ENCODE measurements at places on chromosomes 12 and 14.

DNA sequence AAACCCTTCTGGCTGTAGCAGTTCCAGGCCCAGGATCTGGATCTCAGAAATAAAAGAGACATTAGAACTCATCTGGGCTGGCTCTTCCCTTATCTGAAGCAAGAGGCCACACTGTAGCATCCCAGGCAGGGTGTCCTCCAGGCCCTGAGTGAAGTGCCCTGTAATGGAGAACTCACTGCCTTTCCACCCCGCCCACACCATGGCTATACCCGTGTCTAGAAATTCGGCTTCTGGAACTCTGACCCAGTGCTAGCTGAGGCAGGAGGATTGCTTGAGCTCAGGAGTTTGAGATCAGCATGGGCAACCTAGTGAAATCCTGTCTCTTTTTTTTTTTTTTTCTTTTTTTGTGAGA is 23.5 kb upstream of the PLEKHG3 start:
- DNase-seq = no peak

DNA sequence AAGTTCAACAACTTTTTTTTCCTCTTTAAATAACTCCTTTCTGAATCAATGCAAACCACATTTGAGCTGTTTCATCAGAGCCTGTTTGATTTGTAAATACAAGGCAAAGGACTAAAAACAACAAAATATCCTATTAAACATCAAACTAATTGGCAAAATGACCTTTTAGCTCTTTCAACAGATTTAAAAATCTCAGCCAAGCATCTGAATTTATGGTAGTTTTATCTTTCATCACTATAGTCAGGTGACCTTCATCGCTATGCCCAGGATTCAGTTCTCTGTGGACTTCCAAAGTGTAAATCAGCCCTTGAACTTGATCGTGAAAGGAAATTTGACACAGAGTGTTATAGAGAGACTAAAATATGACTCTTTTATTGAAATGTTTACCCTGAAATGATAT is 1554.5 kb upstream of the FLRT2 start:
- DNase-seq = no peak

- no peak for DNase-seq
Observed at GRCh38 chr12:38921025-38921677, 15.8 kb upstream of the CPNE8 start.

- DNase-seq = no peak
Observed at GRCh38 chr12:57454566-57455373, at the start of gene INHBE. Gene INHBE (plus strand): TSS chr12:57455307. CDS start chr12:57455537, 230 bp downstream.

GRCh38 chr14:37172936-37173614 is 669 bp upstream of the SLC25A21 start:
- no peak for DNase-seq

DNA sequence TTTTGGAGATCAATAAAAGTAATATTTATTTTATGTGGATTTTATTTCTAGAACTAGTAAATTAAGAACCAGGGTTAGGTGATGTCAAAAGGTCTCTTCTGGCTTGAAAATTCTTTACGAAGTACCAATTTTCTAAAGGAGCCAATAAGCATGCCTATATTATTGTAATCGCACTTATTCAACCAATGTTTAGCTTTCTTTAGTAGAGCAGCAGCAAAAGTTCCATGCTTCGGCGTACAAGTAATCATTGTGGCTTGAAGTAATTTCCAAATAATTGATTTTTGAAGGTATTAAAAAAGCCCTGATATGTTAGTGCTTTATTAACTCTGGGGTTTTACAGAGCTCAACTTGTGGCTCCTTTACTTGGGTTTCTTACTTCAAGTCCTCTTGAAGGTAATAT is 3.4 kb downstream of the RMST start:
- DNase-seq = no peak
